ENCODE measurements at places on chromosomes 7 and 10. TPM values are rescaled to one million over a fixed set of nuclear protein-coding genes. Genes with fewer than 3 reads are reported as not detected.
A peak's percentile ranks its signal among the peaks of the same experiment; 100 is the strongest.

- DNase-seq, result no peak
Observed at GRCh38 chr7:151131592-151132293, 35.8 kb downstream of the GBX1 start.

SLC29A3 gene
- total RNA-seq, result 2.7 TPM

GRCh38 chr7:139575338-139575680 is 51.8 kb downstream of the CLEC2L start:
- DNase-seq, result no peak

DNA sequence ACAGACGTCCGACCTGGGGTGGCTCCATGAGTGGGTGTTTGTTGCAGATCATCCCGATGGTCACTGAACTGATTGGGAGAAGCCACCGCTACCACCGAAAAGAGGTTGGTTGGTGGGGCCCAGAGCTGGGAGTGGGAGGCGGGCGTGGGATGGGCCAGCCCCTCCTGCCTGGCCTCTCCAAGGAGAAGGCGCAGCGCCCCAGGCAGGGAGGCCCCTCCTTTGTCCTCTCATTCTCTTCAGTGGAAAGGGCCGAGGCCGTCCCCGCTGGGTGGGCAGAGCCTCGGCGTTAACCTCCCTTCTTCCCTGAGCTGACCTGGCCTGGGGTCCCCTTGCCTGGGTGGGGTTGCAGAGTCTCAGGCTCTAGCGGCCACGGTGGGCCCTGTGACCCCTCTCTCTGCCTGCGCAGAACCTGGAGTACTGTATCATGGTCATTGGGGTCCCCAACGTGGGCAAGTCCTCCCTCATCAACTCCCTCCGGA is 5.2 kb downstream of the MTG1 start:
- DNase-seq, result no peak

SPACDR gene
- 0.39 TPM for total RNA-seq

GRID2IP gene
- total RNA-seq, result not detected

DNA sequence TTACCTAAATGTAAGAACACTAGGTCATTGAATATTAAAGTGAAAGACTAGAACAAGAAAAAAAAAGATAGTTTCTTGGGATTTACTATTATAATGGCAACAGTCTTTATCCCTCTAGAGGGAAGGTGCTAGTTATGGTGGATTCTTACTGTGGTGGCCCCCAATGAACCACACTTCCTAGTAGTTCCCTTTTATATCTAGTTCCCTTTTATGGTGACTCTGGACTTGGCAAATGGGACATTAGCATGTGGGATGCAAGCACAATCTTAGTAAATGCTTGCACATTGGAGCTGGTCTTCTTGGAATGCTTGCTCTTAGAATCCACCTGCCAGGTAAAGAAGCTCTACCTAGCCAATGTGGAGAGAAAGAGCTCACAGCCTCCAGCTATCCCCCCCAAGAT is 430.2 kb downstream of the LRMDA start:
- no peak for DNase-seq

HOXA9 gene
- 4.7 TPM for total RNA-seq

DNA sequence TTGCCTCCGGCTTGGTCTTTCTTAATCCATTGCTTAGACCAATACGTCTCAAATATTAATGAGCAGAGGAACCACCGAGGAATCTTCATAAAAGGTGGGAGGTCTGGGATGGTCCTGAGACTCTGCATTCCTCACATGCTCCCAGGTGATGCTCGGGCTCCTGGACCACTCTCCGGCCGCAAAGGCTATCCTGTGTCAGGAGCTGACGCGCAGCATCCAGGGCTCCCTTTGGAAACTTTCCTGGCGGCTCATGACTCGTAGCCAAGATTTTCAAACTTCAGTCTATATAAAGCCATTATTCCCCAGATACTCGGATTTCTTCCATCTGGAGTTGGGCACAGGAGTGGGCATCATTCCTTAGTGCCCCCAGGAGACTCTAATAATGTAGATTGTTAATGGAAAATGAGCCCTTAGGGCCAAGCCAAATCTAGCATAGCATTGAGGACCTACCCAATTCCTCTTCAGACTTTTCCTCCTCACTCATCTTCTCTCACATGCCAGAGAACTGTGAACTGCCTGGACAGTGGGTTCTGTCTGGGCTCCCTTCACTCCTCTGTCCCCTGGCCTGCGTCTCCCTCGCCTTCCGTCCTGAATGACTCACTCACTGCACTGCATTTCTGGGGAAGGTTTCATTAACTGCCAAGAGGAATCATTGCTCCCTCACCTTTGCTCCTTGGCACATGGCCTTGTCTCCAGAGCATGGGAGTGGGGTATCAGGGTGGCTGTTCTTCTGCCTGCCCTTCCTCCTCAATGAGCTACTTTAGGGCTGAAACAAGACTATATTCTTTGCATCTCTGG is 89.3 kb downstream of the MKI67 start:
- peak; percentile 43 for DNase-seq

DNA sequence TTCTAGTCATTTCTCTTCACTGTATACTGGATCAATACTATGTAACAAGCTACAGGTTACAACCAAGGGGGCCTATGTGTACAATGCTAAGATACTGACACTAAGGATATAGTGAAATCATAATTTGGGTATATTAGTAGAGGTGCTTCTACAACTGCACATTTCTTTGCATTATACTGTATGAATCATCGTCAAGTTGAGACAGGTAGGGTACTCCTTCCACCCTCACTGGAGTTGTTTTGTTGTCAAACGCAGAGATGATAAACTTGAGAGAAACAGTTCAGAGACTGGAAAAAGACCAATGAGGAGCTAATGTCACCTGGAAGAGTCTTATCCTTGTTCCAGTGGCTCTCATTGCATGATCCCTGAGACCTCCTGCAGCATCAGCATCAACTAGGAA is 208.2 kb upstream of the PRPS1L1 start:
- no peak for DNase-seq

DNA sequence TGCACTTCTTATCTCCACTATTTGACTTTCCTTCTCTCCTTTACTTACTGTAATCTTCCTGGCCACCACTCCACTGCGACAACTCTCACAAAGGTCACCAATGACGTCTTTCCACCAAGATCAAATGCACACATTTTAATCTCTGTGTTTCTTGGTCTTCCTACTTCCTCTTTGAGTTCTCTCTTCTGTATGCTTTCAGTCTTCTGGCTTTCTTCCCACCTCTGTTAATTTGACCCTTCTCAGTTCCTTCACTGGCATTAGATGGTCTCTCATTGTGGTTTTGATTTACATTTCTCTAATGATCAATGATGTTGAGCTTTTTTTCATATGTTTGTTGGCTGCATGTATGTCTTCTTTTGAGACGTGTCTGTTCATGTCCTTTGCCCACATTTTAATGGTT is 31.9 kb downstream of the FAM107B start:
- no peak for DNase-seq

DNA sequence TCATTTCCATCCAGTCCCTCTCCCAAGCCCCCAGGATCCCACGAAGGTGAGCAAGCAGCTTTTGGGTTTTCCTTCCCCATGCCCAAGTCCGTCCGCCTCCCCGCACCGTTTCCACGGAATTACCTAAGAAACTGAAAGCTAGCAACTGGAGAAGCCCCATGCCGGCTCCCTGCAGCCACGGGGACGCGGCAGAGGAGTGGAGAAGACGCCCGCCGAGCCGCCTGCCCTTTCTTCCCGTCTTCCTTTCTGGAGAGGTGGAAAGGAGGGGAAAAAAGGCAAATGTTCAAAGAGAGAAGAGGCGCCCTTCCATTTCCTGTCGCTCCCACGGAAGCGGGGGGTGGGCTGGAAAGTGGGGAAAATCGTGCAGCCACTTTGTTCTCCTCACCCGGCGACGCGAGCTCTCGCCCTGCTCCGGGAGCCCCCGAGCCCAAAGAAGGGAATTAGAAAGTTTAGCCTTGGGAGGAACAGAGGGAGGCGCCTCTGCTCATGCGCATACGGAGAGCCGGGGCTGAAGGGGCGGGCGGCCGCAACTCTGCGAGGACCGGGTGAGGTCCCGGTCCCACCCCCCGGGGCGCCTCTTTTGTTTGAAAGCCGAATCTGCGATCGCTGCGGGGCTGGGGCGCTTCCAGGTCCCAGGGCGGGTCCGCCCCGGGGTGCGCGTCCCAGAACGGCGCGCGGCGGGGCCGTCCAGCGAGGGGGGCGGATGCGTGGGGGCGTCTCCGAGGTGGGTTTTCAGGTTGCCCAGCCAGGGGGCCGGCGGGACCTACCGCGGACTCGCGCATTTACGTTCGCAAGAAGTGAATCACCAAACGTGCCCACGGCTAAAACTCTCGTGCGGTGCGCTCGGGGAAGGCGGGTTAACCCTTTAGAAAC is at the start of gene LAMB1:
Gene LAMB1 (minus strand): TSS at position 436 of the 873 bp plus-strand sequence. CDS start 276 bp downstream, at position 160.
- no peak for DNase-seq

EIF5AL1 gene
- total RNA-seq, result 0.25 TPM

DNA sequence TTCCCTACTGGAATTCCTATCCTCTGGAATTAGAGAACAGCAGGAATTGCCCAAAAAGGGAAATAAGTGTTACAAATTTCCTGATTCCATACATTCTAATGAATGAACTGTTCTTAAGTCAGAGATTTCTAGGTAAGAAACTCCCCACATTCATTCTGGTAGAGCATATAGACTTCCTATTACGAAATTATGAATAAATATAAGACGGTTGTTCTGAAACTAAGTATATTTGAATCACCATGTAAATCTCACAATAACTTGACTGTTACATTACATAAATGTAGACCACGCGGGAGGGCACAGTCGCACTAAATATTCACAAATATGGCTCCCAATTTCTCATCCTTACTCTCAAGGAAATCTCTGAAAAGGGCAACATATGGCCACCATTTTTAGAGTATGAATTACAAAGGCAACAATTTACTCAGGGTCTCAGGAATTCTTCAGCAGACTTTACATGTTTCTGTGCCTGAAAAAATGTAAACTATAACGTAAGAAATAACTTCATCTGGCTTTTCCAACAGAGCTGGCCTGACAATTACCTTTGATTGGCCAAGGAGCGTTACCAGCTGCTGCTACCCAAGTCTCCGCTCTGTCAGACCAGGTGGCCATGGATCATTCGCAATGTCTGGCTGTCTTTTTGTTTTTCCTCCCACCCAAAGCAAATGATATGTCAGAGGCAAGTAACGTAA is 115.8 kb downstream of the MPP7 start:
- DNase-seq, result no peak

CNPY1 gene
- not detected for total RNA-seq

PIP gene
- not detected for total RNA-seq

DNA sequence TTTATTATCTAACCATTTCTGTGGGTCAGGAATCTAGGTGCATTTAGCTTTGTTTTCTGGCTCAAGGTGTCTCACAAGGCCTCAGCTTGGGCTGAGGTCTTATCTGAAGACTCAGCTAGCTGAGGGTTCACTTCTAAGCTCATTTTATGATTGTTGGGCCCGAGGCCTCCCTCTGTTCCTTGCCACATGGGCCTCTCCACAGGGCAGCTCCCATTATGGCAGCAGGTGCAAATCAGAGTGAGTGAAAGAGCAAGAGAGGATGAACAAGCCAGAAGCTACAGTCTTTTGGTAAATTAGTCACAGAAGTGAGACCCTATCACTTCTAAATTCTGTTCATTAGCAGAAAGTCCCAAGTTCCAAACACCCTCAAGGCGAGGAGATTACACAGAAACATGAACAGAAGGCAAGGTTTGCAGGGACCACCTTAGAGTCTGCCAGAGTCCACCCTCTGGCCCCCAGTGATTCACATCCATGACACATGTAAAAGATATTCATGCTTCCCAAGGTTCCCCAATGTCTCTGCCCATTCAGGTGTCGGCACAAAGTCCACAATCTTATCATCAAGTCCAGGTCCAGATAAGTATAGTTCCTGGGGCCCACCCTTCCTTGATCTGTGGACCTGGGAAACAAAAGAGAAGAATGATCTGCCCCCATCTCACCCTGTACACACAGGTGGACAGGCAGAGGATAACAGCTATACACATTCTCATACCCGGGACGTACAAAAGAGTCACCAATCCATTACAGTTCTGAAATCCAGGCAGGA is 23.7 kb downstream of the FIGNL1 start:
- no peak for DNase-seq

DNA sequence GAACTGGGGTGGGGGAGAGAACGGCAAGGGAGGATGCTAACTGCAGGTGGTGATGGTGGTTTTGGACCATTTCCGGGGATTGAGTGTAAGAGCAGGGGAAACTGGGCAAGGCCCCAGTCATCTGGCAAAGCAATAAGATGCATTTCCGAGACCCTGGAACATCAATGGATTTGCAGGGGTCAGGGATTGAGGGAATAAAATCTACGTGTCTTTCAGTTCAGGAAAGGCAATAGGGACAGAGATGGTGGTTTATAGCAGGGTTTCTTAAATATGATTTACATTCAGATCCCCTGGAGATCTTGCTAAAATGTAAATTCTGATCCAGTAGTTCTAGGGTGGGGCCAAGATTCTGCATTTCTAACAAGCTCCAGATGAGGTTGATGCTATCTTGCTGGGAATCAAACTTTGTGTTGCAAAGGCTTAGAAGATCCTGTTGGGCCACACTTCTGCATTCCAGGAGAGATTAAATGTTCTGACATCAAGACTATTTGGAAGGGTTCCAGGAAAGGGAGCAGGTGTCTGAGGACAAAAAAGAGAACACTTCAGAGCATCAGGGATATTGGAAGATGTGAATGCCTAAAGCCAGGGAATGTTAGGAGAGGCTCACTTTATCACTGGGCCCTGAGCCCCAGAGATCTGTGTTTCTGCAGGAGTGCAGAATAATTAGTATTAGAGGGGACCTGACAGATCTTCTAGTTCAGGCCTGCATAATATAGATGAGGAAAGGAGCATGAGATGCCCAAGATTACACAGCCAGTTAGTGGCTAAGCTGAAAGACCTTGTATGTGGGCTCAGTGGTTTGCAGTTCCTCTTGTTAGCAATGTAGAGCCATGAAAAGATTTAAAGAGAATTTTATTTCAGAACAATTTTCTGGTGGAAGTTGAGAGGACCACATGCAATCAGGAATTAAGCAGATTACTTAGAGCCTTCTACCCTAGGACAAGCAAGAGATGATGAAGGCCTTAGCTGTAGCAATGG is 32.4 kb downstream of the BLNK start:
- DNase-seq, result no peak

All from dermis microvascular lymphatic vessel endothelial cell (primary cell).